Activated CD4-positive, alpha-beta T cell treated with anti-CD3 and anti-CD28 coated beads for 1 hour (primary cell): ENCODE measurements at places on chromosomes 4 and X.

- DNase-seq, result no peak
These were observed 402.2 kb upstream of the FGF13 start for GRCh38 chrX:139113708-139114107.

DNA sequence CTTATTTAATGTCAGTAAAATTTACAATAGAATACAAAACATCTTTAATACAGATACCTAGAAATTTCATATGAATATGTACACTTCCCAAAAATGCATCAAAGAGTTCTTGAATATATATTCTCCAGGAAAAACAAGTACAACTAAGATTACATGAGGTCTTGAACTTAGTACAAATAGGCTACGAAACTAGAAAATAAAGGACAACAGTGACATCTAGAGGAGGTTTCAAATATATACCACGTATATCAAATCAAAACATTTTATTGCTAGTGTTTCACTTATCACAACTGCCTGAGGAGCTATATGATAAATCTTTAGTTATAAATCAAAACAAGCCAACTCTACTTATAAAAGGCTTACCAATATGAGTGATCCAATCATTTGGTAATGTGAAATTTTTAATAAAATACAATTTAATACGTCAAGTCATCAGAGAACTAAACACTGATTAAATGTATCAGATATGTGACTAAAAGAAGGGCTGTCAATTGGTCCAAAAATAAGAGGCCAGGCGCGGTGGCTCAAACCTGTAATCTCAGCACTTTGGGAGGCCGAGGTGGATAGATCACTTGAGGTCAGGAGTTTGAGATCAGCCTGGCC is 36.6 kb downstream of the ANAPC10 start:
- DNase-seq, result no peak

DNA sequence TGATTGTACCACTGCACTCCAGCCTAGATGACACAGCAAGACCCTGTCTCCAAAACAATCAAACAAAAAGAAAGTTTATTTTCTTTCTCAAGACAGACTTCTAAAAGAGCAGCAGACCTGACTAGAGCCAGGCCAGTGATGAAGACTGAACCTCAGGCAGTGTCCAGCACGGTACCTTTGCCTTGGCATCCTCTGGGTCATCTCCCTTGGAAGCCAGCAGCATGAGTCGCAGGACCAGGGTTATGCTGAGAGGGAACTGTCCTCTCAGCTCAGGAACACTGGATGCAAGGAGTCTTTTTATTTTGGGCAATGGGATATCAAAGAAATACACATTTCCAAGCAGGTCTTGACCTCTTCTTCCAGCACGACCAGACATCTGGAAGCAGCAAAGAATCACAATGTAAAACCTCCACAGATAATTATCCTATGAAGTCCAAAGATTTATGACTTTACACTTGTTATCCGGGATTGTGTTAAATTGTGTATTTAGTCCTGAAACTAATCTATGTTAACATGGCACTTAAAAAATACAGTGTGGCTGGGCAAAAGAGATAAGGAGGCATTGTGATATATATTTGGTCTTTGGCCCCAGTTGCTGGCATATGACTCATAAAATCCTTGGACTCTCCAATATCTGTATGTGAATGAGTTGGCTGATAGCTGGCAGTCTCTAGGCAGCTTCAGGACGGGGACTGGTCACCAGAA is 66.0 kb upstream of the DDX60 start:
- DNase-seq, result no peak

- DNase-seq, result no peak
These were observed 76.7 kb upstream of the SLC4A4 start for GRCh38 chr4:71262161-71262560.

GRCh38 chr4:128285085-128285997 is 2.3 kb downstream of the PGRMC2 start:
- no peak for DNase-seq

DNA sequence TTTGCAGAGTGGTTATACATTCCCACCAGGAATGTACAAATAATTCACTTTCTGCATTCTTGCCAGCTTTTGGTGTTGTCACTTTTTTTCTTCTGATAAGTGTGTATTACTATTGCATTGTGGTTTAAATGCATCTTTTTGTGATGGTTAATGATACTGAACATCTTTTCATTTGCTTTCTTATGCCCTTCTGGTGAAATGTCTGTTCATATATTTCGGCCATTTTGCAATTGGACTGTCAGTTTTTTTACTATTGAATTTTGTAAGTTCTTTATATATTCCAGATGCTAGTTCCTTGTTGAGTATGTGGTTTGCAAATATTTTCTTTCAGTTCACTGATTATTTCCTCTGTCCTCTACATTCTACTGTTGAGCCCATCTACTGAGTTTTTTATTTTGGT is 19.4 kb upstream of the BMP2K start:
- DNase-seq, result no peak

- DNase-seq, result no peak
These were observed 89.5 kb upstream of the ARX start for GRCh38 chrX:25105221-25105620.

- no peak for DNase-seq
These were observed 253.6 kb downstream of the CBLL2 start for GRCh38 chrX:22526339-22526738.

DNA sequence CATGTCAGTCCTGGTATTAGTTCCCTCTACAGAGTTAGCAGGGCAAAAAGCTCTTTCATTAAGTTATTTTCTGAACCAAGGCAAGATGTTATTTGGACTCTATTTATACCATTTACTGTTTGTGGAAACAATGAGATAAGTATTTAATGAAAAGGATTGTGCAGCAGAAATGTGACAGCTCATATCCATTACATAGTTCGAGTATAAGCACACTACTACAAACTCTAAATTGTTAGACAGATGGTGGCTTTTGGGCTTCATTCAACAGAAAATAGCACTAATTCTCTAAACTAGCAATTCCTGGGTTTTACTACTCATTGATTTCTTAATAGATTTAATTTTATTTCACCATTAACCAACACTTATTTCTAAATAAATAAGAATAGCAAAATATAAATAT is 95.2 kb upstream of the ANK2 start:
- no peak for DNase-seq

- no peak for DNase-seq
These were observed 20.7 kb upstream of the AR start for GRCh38 chrX:67523002-67523681.

DNA sequence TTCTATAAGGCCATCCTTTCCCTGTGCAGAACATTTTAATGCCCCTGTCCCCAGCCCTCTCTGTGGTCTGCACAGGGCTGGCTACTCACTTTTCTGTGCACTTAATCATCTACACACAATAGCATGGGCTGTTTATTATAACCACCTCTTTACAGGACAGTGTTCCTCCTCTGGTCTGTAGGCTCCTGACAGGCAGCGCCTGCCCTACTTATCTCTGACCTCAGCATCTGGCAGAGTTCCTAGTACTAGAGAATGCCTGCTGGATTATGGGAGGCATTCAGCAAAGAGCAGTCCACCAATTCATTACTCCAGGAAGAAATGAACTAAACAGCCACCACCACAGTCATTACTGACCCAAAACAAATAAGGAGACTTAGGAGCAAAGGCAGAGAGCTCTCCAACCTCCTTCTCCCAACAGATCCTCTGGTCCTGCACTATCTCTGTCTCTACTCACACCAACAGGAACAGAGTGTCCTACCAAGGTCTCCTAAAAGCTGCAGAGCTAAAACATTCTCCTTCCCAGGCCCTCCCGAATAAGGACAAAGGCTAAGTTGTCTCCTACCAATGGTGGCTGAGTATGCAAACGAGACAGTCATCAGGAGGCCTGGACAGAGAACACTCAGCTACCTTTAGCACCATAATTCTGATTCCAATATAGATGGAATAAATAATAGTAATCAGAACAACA is 279.2 kb downstream of the QDPR start:
- DNase-seq, result no peak

- no peak for DNase-seq
These were observed 6.0 kb downstream of the FGF16 start for GRCh38 chrX:77453190-77453589.

- no peak for DNase-seq
These were observed 289.7 kb upstream of the GRID2 start for GRCh38 chr4:92014067-92014466.

DNA sequence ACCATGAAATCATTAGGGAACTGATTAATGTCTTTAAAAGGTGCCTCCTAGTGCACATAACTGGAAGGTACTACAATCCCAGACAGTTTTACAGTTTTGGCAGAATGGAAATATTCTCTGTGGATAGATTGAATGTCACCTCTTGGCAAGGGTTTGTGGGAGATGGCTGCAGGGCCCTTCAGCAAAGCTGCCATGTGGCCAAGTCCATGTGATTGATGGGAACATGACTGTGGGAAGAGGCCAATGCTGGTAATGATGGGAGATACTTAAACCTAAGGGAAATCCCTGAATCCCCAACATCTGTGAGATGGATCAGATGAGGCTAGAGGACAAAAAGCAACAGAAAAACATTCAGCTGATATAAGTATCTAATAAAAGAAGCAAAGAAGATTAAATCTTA is 493.7 kb downstream of the MAGEE1 start:
- DNase-seq, result no peak

- no peak for DNase-seq
These were observed 146.2 kb downstream of the ATRX start for GRCh38 chrX:77639820-77640219.

DNA sequence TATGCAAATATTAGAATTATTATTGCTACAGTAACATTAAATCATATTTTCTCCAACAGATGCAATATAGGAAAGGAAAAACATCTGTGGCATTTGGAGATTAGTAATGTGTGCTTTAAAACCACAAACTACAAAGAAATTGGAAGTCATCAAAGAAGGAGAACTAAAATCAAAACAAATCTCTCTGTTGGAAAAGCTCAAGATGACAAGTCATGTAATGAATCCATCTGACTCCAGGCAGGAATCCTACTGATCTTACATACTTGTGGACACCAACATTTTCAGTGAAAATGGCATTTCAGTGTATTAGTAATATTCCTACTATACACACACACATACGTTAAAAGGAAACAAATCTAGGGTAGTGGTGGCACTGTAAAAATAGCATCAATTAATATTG is 98.2 kb downstream of the SLC39A8 start:
- no peak for DNase-seq
